Chondrocyte (in vitro differentiated cells): ENCODE measurements at places on chromosomes 6 and 20. TPM values are rescaled to one million over a fixed set of nuclear protein-coding genes. Genes with fewer than 3 reads are reported as not detected.

The FAM83C gene
- not detected in 3 replicates for total RNA-seq

The FOXF2 gene
- 0.12 to 0.68 TPM in 2 of 3 replicates, not detected in the other for total RNA-seq

GRCh38 chr6:37867756-37868446, 48.4 kb downstream of the ZFAND3 start:
- no peak for DNase-seq
- peaks cover 75% of the 10 kb centered on the region for H3K4me1 ChIP-seq
- no peaks in the 10 kb centered on the region for H3K27me3 ChIP-seq
- peak overlapping the region; percentile 94 for H3K27ac ChIP-seq
- H3K36me3 ChIP-seq, result no peaks in the 10 kb centered on the region

GRCh38 chr20:64188682-64189529, 24.7 kb downstream of the MYT1 start:
- no peak overlapping the region for H3K27ac ChIP-seq
- DNase-seq, result peak; percentile 57
- H3K27me3 ChIP-seq, result peaks cover 50% of the 10 kb centered on the region
- H3K36me3 ChIP-seq, result no peaks in the 10 kb centered on the region
- H3K4me3 ChIP-seq, result no peak overlapping the region
- H3K4me1 ChIP-seq, result no peaks in the 10 kb centered on the region

- no peak overlapping the region for H3K4me3 ChIP-seq
- peaks cover 29% of the 10 kb centered on the region for H3K4me1 ChIP-seq
- H3K27ac ChIP-seq, result peak overlapping the region; percentile 65
Observed at GRCh38 chr6:50927800-50928199, 109.1 kb downstream of the TFAP2B start.

DNA sequence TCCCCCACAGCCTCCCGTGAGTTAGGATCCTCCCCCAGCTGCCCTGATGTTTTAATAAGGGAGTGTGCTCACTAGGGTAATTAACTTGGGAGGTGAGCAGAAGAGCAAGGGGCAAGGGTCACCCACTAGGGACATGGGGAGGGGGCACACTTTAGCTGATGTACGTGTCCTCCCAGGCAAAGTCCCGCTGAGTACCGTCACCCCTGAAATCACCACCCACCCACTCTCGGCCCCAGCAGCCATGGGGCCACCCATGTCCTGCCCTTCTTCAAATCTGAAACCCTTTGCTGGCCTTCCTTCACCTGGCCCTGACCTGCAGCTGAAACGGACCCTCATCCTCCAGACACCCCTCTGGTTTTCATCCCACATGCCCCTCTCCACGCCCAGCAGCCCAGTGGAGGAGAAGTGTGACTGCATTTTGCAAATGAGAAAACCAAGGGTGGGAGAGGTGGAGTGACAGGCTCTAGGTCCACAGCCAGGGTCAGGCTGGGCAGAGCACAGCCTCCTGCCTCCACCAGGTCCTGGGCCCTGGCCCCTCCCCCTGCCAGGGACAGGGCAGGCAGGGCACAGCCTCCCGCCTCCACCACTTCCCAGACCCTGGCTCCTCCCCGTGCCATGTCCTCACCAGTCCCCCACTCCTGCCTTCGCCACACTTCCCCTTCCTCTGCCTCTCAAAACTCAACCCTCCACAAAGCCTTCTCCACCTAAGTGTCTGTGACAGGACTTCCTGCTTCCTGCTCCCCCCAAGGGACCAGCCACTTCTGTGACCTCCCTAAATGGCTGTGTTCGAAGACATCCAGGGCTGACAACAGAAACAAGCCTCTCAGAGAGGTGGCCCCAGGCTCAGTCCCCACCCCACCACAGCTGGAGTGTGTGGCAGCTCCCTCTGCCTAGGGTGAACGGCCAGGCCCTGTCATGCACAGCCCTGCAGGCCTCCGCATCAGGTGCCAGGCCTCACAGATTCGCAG, 15.1 kb downstream of the ACSS1 start:
- no peak overlapping the region for H3K4me3 ChIP-seq
- peaks cover 22% of the 10 kb centered on the region for H3K4me1 ChIP-seq
- H3K36me3 ChIP-seq, result peaks cover 1% of the 10 kb centered on the region
- no peak overlapping the region for H3K27ac ChIP-seq
- no peaks in the 10 kb centered on the region for H3K27me3 ChIP-seq
- DNase-seq, result peak; percentile 68

DNA sequence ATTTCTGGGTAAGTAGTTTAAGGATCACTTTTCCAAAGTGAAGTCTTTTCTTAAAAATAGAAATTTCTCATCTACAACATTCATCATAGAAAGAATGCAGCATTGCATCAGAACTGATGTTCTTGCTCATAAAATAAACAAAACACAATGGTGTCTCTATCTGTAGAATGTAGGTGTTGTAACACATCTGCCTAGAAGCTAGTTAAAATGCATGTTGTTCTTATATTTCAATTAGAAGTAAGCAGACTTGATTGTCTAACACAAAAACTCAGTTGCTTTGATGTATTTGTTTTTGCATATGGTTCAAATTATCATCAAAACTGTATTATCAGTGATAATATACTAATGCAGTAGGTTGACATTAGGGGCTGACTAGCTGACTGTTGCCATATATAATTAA, 654.7 kb upstream of the FLRT3 start:
- no peak overlapping the region for H3K27ac ChIP-seq
- H3K4me3 ChIP-seq, result no peak overlapping the region
- H3K27me3 ChIP-seq, result no peaks in the 10 kb centered on the region
- H3K4me1 ChIP-seq, result peaks cover 11% of the 10 kb centered on the region
- no peaks in the 10 kb centered on the region for H3K36me3 ChIP-seq
- DNase-seq, result no peak
